Psoas muscle (tissue), 8 donors: ENCODE measurements at places on chromosomes 5 and 9. TPM values are rescaled to one million over a fixed set of nuclear protein-coding genes. Genes with fewer than 3 reads are reported as not detected.

CDH9 gene
- polyA plus RNA-seq: not detected

FBP2 gene
- polyA plus RNA-seq: 18.9 TPM

TICAM2 gene
- 0.63 TPM for polyA plus RNA-seq

PCDHGA10 gene
- 0.27 TPM for polyA plus RNA-seq

PIP5KL1 gene
- 0.12 TPM for polyA plus RNA-seq

TSLP gene
- polyA plus RNA-seq: 1.6 TPM

GLRA1 gene
- not detected for polyA plus RNA-seq

PCDHB13 gene
- polyA plus RNA-seq: 0.26 TPM

DNA sequence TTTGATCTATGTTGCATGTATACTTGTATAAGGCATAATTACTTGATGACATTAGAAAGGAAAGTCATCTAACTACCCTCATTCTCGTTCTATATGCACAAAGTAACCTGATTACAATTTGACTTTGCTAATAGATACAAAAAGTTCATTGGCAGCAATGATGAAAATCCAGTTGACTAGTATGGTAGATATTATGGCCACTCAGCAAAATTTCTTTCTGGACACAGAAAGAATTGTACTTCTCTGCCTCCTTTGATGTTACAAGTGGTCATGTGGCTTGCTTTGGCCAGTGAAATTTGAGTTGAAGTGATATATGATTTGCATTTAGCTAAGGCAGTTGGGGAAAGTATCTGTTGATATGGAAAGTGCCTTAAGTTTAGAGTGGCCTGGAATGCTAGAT is 723.7 kb upstream of the ARRDC3 start:
- DNase-seq: no peak

GRCh38 chr9:105816981-105817380 is 122.6 kb downstream of the TMEM38B start:
- no peak for DNase-seq

DNA sequence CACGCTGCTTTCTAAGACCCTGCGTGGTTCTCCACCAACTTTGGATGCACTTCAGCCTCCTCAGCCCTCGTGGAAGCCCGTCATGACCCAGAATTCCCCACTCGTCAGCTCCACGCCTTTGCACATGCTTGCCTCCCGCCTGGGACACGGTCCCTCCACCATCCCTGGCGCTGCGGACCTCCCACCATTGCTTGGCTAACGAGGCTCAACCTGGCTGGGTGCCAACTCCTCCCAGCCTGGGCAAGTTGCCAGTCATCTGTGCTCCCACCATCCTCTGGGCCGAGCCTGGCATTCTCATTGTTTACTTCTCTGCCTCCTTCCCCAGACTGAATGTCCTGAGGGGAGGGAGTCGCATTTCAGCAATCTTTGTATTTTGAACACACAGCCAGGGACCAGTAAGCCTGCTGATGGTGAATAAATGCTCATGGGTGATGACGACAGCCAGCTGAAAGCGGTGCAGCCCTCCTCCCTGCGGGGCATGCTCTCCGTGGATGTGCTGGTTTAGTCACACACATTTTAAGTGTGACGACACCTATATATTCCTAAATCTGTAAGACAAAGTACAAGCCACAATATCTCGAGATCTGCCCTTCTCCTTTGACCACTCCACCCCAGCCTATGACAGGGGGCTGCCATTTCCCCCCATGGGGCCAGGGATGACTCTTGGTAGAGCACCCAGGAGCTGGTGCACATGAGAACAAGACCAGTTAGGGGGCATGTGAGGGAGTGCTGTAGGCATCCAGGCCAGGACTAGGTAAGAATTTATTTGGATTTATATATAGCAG is 37.6 kb downstream of the ANKRD33B start:
- DNase-seq: peak; percentile 84

- no peak for DNase-seq
Measured at GRCh38 chr5:68953875-68954617, 139.8 kb upstream of the SLC30A5 start.

GRCh38 chr9:84793251-84793650 is 123.7 kb downstream of the NTRK2 start:
- no peak for DNase-seq

- DNase-seq: no peak
Measured at GRCh38 chr5:142186857-142187594, 78.4 kb downstream of the NDFIP1 start.

- no peak for DNase-seq
Measured at GRCh38 chr5:79209505-79209904, 26.4 kb upstream of the JMY start.

GRCh38 chr9:137970686-137971476 is 93.3 kb downstream of the CACNA1B start:
- peak; percentile 23 for DNase-seq

GRCh38 chr5:138504799-138505198 is 38.2 kb downstream of the ETF1 start:
- DNase-seq: no peak

DNA sequence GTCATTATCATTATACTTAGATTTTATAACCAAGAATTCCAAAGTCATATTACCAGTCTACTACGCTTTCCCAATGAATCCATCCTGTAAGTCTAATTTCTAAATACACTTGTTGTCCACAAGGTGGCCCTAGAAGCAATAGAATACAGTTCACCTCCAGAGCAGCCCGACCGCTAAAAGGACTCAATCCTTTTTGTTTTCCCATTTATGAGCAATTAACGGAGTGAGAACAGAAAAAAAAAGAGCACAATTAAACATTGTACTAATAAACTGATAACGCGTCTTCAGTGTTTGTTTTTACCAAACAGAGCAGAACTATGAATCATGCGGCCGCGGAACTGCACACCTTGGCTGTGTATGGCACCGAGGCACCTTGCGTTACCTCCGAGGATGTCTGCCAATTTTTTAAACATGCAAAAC is 160.7 kb upstream of the DAPK1 start:
- no peak for DNase-seq

DNA sequence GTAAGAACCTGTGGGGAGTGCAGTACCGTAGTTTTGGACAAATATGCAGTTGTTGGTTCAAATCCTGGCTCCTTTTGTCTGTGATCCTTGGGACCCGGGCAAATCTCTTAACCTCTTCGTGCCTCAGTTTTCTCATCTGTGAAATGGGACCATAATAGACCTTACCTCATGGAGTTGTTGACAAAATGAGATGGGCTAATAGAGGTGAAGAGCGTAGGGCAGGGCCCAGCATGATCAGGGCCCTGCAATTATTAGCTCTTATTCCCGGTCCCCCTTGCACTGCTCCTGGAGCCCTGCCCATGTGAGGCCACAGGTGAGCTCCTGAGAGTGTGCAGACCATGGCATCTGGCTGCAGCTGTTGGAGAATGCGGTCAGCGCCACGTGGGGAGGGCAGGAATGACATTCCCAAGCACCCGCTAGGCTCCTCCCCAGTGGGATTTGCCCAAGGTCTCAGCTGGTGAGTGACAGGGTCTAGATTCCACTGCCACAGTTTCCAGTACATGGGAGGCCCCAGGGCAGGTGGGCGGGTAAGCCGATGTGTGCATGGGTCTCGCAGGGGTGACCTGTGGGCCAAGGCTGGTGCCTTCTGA is 41.0 kb downstream of the NEK6 start:
- no peak for DNase-seq

DNA sequence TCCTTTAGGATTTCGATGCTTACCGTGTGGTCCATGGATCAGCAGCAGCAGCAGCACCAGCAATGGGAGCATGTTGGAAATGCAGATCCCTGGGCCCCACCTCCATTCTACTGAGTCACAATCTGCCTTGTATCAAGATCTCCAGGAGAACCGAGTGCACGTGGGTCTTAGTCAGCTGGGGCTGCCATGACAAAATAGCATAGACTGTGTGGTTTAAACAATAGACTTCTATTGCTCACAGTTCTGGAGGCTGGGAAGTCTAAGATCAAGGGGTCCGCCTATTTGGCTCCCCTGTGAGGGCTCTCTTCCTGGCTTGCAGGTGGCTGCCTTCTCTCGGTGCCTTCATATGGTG is 1.3 kb upstream of the PROP1 start:
- no peak for DNase-seq

DNA sequence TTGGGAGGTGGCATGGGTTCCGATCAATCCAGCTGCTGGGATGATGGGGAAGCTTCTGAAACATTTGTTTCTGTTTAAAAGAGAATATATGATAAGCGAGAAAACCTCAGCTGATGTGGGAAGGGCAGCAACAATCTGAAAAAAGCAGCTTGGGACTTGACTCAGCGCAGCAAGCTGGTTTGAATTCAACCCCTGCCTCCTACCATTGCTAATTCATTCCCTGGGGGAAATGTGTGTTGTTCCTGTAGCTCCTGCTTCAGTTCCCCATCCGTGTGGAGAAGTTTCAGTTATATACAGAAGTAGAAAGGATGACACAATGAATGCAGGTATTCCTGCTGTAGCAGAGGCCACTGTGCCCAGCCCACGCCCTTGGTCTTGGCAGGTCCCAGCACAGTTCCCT is 145.1 kb downstream of the NXNL2 start:
- no peak for DNase-seq

DNA sequence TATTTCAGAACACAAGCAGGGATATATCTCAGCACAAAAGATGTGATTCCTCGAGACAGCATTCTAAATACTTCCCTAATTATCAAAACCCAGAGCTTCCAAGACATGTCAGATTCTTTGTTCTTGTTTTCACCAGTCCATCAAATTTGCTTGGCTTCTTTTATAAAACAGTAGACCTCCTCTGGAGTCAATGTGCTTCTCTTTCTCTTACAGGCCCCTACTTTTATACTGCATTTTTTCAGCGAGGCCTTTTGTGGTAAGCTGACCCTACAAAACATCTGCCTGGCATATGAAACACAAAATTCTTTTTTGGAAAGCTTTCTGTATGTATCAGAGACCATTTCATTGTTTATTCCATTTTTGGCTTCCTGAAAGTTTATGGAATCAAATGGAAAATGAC is 81.8 kb downstream of the ARSB start:
- DNase-seq: no peak

- DNase-seq: peak; percentile 86
Measured at GRCh38 chr9:130847306-130848217, 12.5 kb downstream of the ABL1 start.

DNA sequence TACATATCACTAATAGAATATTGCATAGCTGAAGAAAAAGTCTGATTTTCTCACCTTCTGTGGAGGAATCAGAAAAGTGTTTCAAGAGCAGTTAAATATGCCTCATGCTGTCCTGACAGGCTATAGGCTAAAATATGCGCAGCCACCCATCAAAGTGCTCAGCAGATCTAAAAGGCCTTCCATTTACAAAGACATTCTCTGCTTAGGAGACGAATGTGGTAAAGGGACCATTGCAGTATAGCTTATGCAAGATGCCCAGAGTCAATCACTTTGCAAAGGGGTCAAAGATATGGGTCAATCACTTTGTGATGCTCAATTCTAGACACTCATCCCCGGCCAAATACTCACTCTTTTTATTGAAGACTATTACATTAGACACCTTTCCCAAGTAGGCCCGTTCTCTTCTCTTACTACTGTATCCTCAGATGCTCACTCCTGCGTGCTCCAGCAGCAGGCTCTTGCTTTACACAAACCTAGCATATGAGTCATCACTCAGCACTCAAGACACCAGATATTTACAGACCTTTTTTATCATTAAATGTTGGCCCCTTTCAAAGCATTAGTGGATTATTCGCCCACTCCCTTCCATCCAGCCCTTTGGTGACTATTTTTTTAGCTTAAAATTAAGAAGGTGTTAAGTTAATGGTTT is 568.2 kb upstream of the CDH18 start:
- no peak for DNase-seq
